ENCODE measurements at places on chromosomes 3 and 15.

DNA sequence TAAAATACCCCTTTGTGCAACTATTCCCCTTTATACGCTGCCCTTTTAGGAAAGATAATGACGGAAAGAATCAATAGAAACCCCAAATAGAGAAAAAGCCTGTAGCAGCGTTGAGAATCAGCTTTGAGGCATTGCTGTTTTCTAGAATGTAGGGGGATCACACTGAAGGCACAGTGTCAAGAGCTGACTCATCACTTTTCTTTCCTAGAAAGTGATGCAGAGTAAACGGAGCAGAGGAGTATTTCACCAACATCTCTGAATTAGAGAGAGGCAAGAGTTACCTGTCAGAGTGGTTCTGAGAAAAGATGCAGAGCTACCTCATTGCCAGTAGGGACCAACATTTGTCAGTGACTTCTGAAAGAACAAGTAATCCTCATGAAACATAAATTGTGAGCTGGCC is 269.8 kb upstream of the TMC3 start:
- DNase-seq = no peak

GRCh38 chr15:87547470-87548181 is 708.9 kb downstream of the NTRK3 start:
- no peak for DNase-seq

DNA sequence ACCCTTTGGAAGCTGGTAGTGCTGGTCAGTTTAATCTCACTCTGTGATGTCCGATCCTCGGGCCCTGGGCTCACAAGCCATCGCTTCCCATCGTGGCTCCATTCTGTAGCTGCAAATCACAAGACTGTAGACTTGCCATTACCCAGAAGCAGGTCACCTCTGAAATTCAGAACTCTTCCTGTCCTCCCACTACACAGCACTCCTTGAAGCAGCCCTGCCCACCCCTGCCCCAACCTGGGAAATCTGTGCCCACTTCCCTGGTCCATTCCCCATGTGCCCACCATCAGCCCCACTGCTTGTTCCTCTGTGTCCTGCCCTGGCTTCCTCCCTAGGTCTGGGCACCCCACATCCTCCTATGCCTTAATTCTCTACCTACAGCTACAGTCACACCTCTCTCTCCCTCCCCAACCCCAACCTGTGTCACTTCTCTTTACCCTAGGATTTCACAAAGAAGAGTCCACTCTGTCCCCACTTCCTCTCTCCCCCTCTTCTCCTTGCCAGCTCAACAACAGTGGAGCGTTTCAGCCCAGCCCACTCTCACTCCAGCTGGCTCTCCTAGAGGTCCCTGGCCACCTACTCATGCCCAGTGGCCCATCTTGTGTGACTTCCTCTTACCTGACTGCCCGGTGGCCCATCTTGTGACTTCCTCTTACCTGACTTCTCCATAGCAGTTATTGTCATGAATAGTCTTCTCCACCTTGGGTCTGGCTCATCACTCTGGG is 8.3 kb downstream of the ZNF710 start:
- no peak for DNase-seq

DNA sequence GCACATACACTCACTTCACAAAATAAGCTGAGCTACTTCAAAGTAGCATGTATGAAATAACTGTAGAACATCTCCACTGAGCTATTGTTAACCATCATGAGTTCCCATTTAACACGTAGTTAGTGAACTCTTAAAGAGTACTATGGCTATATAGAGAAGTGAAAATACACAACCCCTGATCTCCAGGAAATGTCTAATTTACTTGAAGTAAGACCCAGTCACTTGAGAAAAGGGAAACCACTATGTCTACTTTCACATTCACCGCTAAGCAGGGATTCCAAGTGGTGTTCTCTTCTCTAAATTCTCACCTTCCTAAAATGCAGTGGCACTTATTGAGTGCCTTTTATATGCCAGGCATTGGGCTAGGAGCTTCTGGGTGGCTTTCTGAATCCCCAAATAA is 35.0 kb upstream of the COLQ start:
- no peak for DNase-seq

DNA sequence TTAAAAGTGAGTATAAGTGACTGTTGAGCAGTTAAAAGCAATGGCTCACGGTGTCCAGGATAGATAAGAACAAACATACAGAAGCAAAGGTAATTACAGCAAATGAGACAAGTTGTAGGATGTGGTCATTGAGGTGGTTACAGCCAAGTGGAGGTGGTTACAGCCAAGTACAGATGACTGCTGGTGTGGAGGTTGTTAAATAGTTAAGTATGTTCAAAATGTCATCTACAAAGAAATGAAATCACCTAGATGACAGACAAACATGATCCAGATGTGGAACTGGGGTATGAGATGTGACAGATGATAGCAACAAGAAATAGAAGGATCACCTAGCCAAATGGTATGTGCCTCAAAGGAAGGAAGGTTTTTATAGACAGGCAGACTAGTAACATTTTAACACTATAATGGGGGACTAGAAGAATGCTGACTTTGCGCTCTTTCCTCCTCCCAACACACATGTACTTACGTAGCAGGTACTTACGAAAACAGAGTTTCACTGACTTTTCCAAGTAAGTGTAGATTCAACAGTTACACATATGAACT is 6.8 kb upstream of the ANKRD28 start:
- DNase-seq = no peak

- no peak for DNase-seq
Observed at GRCh38 chr3:151268267-151269235, 9.8 kb downstream of the P2RY14 start.

- no peak for DNase-seq
Observed at GRCh38 chr3:179697736-179698332, 45.0 kb downstream of the USP13 start.

DNA sequence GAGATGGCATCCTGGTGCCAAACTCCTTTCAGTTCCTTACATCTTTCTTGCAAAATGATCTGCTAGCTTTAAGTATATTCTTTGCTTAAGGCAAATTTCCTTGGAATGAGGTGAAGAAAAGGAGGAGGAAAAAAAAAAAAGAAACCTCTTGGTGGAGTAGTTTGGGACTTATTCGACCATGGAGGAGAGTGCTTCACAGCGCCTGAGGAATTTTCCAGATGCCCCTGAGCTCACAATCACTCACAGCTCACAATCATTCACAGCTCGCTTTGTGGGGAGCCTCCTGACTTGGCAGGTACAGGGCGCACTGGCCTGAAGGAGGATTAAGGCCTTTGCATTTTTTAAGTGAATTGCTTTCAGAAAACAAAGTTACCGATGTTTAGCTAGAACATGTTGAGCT is 53.9 kb downstream of the BOC start:
- DNase-seq = no peak

- DNase-seq = no peak
Observed at GRCh38 chr3:190281308-190282051, 40.8 kb downstream of the CLDN1 start.

DNA sequence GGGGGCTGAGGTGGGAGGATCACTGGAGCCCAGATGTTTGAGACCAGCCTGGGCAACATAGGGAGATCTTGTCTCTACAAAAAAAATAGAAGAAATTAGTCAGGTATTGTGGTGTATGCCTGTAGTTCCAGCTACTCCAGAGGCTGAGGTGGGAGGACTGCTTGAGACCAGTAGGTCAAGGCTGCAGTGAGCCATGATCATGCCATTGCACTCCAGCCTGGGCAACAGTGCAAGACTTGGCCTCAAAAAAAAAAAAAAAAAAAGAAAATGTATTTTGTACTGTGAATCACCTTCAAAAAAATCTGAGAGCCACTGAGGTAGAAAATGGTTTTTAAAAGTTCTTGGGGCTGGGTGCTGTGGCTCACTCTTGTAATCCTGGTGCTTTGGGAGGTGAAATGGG is 4.6 kb downstream of the SNX4 start:
- no peak for DNase-seq

DNA sequence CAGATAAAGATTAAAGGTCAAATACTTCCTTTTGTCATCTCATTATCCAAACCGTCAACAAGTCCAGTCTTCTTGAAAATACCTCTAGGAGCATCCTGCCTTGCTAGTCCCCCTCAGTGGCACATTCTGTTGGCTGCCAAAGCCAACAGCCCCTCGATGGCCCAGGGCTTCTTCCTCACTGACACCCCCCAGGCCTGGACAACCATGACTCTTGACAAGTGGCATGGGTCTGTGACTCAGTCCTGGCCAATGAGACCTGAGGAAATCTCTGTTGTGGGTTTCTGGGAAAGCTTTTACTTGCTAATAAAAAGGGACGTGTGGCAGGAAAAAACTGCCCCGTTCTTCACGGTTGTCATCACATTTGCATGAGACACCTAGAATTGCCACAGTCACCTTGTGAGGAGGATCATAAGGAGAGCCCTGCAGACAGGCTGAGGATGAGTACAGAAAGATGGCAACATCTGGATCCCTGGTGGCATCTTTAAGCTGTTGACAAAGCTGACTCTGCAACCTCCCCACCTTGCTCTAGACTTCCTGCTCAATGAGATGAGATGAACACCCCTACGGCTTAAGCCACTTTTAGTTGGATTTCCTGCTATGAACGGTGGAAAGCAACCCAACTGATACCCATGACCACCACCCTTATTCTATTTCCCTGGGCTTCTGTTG is 81.5 kb downstream of the OXNAD1 start:
- no peak for DNase-seq

DNA sequence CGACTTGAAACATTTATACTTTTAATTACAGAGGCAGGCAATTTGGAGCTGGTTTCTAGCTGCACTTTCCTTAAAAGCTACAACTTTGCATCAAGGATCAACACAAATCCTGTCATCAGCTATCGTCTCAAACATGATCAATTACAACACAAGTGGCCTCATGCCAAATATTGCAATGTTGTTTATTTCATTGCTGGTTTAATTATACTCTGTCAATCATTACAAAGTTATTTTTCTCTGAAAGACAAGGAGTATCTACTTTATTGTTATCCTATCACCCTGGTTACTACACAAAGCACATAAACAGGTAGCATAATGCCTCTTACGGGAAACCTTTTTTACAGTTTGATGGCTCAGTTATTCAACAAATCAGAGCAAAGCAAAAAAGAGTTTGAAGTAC is 58.0 kb upstream of the FOXB1 start:
- DNase-seq = no peak

GRCh38 chr3:184772667-184773272 is 39.2 kb upstream of the VPS8 start:
- DNase-seq = no peak

GRCh38 chr15:81413851-81414250 is 39.8 kb upstream of the TMC3 start:
- no peak for DNase-seq

DNA sequence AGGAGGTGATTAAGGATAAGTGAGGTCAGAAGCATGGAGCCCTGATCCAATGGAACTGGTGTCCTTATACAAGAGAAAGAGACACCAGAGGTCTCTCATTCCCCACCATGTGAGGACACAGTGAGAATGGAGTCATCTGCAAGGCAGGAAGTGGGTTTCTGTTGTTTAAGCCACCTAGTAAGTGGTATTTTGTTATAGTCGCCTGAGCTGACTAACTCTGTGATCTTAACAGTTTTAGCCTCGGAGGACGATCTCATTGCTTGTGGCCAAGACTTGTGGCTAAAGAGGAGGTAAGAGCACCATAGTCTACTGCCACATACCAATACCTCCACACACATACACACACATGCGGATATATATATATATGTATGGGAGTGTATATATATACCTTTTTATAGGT is 73.8 kb downstream of the MCTP2 start:
- no peak for DNase-seq

DNA sequence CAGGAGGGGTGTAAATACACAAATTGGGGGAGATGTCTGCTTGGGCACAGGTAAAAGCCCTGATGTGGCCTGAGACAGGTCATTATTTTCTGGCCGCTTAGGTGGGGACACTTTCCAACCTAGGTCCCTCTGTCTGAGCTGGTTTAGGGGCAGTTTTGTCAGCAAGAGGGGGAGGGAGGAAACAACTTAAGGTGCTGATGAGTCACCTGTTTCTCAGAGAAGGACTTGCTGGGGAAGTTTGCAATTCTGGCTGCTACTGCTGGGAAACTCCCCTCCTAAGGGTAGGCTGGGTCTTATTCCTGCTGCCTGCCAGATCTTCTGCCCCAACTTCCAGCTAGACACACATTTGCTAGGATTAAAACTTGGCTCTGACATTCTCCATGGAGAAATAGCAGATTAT is 4.8 kb upstream of the RHOV start:
- DNase-seq = no peak

GRCh38 chr15:88400084-88400483 is 67.1 kb downstream of the MRPL46 start:
- no peak for DNase-seq

DNA sequence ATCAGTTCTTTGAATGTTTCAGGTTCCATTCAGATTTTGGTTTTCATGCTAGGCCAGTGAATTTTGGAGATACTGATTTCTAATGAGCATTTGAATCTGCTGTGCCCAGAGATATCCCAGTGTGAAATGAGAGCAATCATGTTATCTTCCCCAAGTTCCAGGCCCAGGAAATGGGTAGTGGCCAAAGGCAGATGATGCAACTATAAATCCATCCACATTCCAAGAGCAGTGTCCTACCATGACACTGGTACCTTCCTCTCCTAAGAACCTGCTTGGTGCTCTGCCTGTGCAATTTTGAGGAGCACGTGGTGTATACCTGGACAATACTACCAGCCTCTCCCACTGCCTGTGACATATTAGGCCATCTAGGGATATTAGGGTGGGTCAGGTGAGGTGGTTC is 186.8 kb downstream of the SLCO3A1 start:
- DNase-seq = no peak

GRCh38 chr3:195839260-195840010 is 27.7 kb upstream of the MUC4 start:
- DNase-seq = no peak

DNA sequence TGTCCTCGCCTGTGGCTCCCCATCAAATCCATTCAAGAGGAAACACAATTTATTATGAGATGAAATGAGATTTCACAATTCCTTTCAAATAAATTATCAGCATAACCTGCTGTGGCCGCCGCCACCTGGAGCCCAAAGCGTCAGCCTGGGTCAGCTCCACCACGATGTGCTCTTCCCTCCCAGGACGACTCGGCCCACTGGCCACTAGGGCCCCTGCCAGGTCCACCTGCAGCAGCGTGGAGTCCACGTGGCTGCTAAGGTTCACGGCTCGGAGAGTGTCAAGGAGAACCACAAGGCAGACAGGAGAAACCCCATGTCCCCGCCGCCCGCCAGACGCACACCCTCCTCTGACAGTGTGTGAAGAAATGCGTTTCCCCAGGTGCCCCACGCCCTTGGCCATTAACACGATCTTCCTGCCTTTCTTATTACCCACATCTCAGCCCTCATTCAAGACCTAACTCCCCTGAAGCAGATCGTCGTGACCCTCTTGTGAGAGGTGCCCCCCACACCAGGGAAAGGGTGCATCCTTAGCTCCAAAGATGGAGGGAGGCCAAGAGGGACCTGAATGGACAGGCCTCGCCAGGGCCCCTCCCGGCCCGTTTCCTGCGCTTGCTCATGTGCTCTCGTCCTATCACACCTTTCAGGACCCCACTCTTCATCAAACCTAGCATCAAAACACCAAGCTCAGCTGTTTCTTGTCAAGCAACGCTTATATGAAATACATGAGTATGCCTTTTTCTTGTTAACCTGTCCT is 80.6 kb downstream of the OCA2 start:
- DNase-seq = no peak

DNA sequence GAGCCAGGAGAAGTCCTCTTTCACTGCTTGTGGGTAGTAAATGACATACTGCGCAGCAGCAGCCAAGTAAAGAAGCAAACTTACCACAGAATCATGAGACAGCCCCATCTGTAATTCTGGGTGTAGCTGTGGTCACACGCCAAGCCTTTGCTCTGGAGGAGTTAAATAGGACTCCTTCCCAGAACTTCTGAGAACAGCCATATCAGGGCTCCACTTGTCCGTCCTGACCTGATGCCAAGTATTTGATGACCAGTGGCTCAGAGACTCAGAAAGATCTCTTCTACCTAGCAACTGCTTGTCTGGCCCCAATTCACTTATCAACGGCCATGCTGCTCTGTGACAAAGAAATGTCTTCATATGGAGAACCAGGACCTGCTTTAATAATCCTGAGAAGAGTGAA is 20.6 kb upstream of the GOLIM4 start:
- DNase-seq = no peak

All from GM18507 (cell line).